ENCODE measurements at places on chromosomes 12 and 14.
A peak's percentile ranks its signal among the peaks of the same experiment; 100 is the strongest.

GRCh38 chr14:81594012-81594411 lies 60.4 kb upstream of the SEL1L start:
- DNase-seq, result peak; percentile 24

GRCh38 chr12:85552461-85552860 lies 272.4 kb downstream of the ALX1 start:
- no peak for DNase-seq

DNA sequence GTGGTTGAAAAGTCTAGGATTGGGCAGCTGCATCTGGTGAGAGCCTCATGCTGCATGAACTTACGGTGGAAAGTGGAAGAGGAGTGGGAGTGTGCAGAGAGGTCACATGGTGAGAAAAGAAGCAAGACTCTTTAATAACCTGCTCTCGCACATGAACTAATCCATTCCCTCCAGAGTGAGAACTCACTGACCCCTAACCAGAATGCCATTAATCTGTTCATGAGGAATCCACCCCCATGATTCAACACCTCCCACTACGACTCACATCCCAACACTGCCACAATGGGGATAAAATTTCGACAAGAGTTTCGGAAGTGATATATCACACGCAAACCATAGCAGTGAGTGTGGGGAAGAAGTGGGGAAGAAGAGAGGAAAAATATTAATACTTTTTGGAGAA lies 377.4 kb downstream of the NAV3 start:
- no peak for DNase-seq

GRCh38 chr14:62126879-62127478 lies 364.8 kb downstream of the SNAPC1 start:
- no peak for DNase-seq

- no peak for DNase-seq
These were observed 311.3 kb upstream of the DDHD1 start for GRCh38 chr14:53464376-53464775.

GRCh38 chr12:132163911-132164288 lies 19.6 kb downstream of the NOC4L start:
- no peak for DNase-seq

DNA sequence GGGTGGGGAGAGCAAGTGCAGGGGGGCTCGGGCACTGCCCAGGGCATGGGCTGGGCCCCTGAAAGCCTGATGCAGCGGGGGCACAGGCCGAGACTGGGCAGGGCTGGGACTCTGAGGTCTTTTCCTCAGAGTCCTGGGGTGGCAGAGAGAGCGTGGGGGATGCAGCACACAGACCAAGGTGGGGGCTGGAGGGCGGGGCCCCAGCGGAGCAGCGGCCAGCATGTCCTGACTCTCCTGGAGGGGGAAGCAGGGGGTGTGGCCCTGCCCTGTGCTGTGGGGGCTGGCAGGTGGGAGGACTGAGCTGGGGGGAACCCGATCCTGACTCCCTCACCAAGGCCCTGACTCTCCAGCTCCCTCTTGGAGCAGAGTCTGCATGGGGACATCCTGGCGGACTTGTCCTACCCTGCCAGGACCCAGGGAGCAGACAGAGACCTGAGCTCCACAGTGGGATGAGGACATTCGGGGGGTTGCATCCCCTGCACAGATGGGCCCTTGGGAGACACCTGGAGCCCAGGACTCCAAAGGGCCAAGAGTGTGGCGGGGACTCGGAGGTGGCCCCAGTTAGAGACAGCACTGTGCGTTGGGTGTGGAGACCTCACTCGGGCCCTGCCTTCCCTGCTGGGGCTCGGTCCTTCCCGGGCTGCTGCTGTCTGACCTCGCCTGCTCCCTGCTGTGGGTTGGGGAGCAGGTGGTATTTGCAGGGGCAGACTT lies 326.1 kb downstream of the TMEM121 start:
- DNase-seq, result no peak

DNA sequence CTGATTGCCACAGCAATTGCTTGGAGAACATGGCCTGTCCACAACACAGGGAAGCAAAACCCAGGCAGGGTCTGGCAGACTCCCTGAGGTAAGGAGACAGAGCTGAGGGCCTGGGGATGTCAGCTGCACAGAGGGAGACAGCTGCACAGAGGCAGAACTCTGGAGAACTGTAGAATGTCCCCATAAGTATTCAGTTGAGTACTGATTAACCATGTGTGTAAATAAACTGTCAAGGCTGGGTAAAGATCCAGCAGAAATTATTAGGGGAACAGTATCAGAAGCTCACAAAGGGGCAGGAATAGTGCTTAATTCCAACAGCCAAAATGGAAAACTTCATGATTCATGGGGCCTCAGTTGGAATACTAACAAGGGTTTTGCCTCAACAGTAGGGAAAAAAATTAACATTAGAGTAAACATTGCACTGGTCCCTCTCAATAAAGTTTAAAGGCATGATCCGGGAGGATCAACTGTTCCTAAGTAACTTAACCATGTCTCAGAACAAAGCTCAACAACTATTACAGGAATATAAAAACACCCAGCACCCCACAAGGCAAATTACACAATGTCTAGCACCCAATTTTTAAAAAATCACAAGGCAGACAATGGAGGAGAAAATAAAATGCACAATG lies 201.3 kb upstream of the RASSF8 start:
- DNase-seq, result no peak

DNA sequence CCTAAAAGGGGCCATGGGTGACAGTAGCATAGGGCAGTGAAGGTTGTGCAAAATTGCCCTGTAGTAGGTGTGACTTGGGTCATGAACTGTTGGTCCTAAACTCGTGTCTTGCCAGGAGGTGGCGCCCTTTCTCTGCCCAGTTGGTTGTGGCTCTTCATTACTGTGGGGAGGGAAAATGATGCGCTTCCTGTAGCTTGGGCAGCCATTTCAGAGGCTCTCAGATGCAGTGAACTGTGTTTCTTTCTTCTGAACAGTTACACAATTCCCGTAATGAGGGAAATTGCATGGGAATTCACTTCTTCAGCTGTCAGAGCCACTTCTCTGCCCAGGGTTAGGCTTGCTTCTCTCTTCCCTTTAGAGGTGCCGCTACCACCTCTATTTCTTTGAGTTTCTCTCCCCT lies 148.1 kb upstream of the NRXN3 start:
- peak; percentile 14 for DNase-seq

- no peak for DNase-seq
These were observed 592.5 kb upstream of the USP15 start for GRCh38 chr12:61667676-61668075.

DNA sequence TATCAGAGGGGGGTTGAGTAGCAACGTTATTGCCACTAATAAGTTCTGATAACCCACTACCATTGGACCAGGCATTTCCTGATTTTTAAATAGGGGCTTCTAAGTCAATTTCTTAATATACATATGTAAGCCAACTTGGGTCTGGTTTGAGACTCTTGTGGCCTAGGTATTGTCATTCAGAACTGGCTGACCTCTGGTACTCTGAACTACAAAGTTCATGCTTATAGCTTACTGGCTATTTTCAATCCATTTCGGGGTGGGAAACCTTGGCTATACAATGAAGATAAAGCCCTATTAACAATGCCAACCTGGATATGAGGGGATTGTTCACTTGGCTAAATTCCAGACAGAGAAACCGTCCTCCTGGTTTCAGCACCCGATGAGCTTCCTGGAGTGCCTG lies 8.7 kb downstream of the DYNLL1 start:
- no peak for DNase-seq

DNA sequence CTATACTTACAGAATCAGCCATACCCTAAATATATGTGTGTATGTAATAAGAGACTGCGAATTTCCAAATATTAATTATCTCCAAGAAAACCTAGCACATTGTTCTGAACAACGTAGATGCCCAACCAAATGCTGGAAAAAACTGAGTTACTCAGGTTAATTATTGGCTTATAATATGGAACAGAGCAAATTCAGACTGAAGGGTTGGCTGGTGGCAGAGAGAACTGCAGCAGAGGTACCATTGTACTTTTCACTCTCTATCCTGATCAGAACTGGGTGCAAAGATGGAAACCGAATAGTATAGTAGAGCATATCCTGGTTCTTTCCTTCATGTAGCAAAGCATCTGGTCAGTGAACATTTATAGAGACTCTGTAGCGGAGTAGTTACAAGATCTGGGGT lies 185.7 kb downstream of the SLC2A13 start:
- DNase-seq, result no peak

DNA sequence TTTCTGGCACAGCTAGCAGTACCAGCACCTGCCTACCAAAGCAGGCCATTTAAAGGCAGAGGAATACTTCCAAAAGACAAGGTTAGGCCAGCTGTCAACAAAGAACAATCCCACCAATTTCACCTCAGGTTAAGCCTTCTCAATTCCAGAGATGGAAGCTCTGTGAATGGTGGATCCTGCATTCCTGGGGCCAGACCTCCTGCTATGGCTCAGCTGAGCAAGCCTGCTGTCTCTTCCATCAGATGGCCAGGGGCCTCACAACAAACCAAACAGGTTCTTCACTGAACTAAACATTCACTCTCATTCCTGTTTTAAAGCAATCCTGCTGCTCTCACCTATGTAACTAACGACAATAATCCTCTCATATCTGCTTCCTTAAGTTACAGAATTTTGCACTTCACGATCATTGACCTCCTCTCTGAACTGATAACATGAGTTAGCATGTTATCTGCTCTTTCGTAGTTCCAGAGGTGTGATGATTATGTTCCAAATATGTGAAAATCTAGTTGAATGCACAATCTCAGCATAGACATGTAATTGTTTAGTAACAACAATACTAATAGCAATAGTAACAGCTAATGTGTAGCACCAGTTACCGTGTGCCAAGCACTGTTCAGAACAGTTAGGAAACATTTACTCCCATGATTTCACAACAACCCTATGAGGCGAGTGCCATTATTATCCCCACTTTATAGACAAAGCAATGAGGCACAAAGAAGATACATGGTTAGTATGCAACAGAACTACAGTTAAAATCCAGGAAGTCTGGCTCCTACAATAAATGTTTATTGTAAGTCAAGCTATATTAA lies 73.2 kb downstream of the SLC2A13 start:
- no peak for DNase-seq

DNA sequence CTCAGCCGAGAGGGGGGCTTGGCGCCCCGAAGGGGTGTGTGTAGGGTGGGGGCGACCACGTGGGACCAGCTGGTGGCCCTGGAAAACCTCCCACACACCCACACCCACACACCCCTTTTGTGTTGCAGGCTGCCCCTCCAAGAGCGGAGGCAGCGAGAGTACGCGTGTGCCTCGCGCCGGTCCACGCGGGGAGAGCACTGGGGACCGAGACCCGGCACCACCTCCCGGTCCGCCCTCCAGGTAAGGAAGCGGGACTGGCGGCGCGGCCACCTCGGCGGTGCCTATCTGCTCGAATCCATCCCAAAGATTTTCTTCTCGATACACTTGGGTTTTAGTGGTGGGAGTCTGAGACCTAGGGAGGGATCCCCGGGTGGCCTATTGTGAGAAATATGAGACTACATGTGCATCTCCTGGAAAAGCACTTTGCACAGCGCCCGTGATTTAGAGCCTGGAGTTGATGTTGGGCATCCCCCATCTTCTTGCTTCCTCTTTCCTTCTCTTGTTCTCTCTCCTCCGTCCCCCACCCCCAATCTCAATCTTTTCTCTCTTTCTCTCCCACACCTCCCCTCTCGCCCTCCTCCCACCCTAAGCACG lies 393 bp downstream of the SYT1 start:
- DNase-seq, result peak; percentile 22

- DNase-seq, result no peak
These were observed 59.8 kb downstream of the RNFT2 start for GRCh38 chr12:116797885-116798284.

DNA sequence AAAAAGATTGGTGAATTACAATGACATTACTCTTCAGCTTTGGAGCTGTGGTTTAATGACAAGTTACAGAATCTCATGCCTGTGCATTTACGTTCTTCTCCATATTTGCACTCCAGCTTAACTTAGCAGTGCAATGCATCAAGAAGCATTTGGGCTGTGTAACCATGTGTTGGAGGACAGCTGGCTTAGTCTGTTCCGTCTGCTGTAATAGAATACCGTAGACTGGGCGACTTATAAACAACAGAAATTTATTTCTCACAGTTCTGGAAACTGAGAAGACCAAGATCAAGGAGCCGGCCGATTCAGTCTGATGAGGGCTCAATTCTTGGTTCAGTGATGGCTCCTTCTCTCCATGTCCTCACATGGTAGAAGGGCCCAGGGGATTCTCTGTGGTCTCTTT lies 943.5 kb downstream of the BCL11B start:
- DNase-seq, result no peak

DNA sequence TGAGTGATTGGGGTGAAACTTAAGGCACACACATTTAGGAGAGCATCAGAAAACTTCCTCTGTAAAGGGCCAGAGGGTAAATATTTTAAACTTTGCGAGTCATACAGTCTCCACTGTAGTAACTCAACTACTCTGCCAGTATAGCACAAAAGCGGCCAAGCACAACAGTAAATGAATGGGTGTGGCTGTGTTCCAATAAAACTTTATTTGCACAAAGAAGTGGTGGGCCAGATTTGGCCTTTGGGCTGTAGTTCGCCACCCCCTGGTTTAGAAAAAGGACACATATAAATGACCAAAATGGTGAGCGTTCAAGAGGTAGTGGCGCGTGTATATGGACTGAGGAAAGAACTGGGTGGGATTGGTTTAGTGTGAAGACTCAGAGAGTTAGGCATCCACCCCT lies 109.9 kb downstream of the CALM1 start:
- no peak for DNase-seq

- no peak for DNase-seq
These were observed 44.3 kb downstream of the SCYL2 start for GRCh38 chr12:100311317-100311716.

- no peak for DNase-seq
These were observed 19.6 kb downstream of the FNTB start for GRCh38 chr14:65006261-65006721.

- peak; percentile 8 for DNase-seq
These were observed 27.1 kb upstream of the PCNX4 start for GRCh38 chr14:60064491-60065072.

GRCh38 chr12:5960783-5961182 lies 15.7 kb upstream of the ANO2 start:
- DNase-seq, result no peak

GRCh38 chr14:89040080-89040459 lies 215.6 kb downstream of the TTC8 start:
- DNase-seq, result no peak

GRCh38 chr12:62778187-62778586 lies 156.8 kb downstream of the PPM1H start:
- DNase-seq, result no peak

DNA sequence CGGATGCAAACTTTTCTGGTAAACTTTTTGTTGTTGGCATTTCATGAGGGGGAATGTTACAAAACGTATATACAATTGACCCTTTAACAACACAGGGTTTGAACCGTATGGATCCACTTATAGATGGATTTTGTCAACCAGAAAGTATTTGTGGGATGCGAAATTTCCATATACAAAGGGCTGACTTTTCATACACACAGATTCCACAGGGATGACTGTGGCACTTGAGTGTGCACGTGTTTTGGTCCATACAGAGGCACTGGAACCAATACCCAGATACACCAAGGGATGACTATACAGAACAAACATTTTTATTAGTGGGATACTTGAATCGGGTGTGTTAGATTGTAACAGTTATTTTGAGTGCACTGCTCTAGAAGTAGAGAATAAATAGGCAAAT lies 29.8 kb upstream of the CCT2 start:
- DNase-seq, result no peak

DNA sequence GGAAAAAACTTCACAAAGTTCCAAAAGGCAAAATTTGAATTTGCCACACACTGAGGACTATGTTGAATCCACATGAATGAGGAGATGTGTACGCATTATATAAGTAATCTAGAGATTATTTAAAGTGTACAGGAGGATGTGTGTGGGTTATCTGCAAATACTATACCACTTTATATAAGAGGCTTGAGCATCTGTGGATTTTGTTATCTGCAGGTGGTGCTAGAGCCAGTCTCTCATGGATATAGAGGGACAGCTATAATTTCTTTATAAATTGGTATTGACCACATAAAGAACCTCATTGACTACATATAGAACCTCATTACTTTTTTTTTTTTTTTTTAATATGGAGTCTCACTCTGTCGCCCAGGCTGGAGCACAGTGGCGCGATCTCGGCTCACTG lies 32.2 kb upstream of the RXYLT1 start:
- DNase-seq, result no peak
